ENCODE measurements at places on chromosomes 2 and 18.
A peak's percentile ranks its signal among the peaks of the same experiment; 100 is the strongest.

- DNase-seq, result no peak
Observed at GRCh38 chr2:172926785-172927640, 148.6 kb upstream of the MAP3K20 start.

DNA sequence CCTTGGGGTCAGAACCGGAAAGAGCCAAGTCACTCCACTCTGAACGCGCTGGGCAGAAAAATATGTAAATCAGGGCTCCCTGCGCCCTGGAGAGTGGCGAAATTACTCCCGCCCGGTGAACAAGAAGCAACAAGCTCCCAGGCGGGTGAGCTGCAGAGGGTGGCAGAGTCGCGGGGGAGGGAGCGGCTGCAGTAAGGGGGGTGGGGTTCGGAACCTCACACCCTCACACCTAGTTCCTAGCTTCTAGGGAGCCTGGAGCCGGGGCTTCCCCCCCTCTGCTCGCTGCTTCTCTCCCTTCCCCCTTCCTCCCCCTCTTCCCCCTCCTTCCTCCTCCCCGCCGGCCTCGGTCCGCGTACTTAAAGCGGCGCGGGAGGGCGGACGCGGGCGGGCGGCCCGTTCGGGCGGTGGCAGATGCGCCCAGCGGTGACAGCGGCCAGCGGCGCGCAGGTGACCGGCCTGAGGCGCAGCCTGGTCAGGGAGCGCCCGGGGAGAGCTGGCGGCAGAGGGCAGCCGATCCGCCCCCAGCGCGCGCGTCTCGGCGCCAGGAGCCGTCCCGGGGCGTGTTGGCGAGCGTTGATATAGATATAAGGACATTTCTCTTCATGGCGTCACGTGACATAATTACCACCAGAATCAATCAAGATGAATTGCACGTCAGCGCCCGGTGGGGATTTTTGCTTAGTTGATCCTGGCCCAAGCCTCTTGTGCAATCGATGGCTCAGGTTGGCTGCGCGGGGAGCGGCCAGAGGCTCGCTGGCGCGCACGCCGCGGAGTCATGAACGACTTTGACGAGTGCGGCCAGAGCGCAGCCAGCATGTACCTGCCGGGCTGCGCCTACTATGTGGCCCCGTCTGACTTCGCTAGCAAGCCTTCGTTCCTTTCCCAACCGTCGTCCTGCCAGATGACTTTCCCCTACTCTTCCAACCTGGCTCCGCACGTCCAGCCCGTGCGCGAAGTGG, at the start of gene HOXD11:
HOXD11 (plus strand) TSS at position 700 of the 959 bp plus-strand sequence; CDS start at position 776, 76 bp downstream.
- DNase-seq, result peak; percentile 70

DNA sequence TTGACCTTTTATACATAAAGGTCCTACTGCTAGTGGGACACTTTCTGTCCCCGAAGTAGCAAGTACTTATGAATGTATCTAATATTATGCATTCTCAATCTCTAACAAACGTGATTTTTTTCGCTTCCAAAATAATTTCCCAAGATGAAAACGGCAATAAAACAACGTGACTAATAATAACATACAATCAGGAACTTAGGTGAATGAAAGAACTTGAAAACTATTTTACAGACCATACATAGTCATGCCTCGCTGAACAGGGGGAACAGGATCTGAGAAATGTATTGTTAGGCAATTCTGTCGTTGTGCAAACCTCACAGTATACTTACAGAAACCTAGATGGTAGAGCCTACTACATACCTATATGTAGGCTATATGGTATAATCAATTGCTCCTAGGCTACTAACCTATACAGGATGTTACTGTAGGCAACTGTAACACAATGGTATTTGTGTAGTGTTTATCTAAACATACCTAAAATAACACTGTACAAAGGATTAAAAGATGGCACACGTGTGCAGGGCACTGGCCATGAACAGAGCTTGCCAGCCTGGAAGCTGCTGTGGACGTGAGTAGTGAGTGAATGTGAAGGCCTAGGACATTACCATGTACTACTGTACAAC, 2.5 kb downstream of the RTN4 start:
- peak; percentile 79 for DNase-seq

- DNase-seq, result no peak
Observed at GRCh38 chr18:73981796-73982195, 165.8 kb downstream of the FBXO15 start.

- no peak for DNase-seq
Observed at GRCh38 chr2:42593282-42593681, 24.9 kb downstream of the MTA3 start.

DNA sequence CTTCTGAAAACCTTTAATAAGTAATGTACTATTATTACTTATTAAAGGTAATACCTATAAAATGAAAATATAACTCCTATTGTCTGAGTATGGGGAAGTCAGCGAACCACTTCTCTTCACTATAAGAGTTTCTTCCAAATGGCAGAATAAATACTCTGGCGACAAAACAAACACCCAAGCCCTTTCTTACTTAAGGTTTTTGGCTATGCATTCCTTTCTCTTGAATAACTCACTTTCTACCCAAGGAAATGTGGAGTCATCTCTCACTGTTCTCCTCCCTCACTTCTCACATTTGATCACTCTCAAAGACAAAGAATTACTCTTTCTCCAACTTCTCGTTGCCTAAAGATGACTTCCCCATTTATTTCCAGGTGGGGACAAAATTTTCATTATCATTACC, 816.8 kb upstream of the CRIM1 start:
- DNase-seq, result peak; percentile 35

All from mammary epithelial cell (primary cell).